ENCODE measurements at places on chromosomes 7 and 10.

- no peak for DNase-seq
Observed at GRCh38 chr10:84499846-84500245, 171.5 kb downstream of the CCSER2 start.

GRCh38 chr10:121734589-121735045, 136.4 kb upstream of the FGFR2 start:
- DNase-seq, result no peak

DNA sequence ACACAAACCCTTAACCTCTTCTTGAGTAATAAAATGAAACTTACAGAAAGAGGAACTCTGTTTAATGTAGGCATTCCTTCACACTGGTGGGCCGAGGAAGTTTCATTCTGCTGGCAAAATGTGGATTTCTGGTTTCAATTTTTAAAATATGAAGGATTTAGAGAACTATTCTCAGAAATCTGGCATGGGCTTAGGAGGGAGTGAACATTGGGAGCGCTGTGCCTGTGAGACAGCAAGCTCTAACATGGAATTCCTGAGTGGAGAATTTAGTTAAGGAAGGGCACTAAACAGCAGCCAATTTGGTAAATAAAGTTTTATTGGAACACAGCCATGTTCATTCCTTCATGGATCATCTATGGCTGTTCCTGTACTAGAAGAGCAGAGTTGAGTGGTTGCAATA, 751.8 kb upstream of the IGFBP3 start:
- DNase-seq, result no peak

GRCh38 chr7:71173955-71174354, 42.0 kb downstream of the GALNT17 start:
- peak; percentile 18 for DNase-seq

DNA sequence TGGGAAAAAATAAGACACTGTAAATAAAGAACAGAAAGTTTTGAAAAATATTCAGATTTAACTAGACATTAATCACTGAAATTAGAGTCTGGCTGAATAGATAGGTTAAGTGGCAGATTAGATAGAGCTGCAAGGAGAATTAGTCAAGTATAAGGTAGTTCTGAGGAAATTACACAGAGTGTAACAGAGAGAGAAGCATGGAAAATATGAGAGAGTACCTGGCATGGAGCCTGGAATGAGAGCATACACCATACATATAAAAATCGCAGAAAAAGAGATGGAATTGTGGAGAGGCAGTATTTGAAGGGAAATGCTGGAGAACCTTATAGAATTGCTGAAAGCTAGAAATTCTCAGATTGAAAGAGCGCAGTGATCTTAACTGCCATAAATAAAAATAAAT, 46.9 kb downstream of the ZNRF2 start:
- no peak for DNase-seq
